CD8-positive, alpha-beta memory T cell (primary cell): ENCODE measurements at places on chromosomes 12 and 14.

GRCh38 chr14:37819155-37820015 is 224.0 kb downstream of the TTC6 start:
- DNase-seq = no peak

DNA sequence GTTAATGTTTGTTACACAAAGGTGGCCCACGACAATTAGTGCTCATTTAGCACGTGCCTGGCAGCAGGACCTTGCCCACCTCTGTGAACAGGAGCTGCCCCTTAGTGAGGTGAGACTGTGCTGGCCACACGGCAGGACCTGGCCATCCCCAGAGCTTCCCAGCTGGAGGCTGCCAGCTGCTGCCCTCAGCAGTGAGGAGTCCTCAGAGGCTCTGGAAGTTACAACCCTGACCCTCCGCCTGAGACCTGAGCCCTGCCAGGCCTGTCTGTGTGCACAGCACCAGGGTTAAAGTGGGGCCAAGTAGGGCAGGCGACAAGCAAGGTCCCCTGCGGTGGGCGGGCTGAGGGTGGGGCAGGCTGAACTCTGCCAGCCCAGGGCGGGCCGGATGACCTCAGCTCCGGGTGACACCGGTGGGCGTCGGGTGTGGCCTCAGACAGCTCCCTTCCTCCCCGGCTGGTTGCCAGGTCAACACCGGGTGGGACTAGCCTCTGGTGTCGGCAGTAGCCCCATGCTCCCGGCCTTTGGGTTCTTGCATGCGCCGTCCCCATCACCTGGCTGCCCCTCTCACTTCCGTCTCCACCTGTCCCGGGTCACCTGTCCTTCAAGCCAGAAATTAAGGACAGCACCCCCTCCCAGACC is 9.2 kb upstream of the LBHD2 start:
- DNase-seq = peak; percentile 48

- DNase-seq = no peak
Measured at GRCh38 chr14:44180975-44181374, 326.1 kb downstream of the FSCB start.

DNA sequence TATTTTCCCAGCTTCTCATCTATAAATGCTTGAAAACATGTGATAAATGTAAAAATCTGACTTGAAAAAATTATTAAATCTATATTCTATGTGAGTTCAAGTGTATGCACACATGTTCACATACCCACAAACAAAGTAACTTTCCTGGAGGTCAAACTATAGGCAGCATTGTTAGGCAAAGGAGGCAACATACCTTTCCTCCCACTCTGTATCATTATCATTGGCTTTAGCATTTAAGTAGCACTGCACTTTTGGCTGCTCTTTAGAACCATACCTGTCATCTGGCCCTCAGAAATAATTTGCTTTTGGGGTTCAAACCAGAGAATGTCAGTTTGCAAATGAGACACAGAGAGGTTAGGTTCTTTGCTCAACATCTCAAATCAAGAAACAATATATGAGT is 102.4 kb upstream of the CCDC196 start:
- no peak for DNase-seq

DNA sequence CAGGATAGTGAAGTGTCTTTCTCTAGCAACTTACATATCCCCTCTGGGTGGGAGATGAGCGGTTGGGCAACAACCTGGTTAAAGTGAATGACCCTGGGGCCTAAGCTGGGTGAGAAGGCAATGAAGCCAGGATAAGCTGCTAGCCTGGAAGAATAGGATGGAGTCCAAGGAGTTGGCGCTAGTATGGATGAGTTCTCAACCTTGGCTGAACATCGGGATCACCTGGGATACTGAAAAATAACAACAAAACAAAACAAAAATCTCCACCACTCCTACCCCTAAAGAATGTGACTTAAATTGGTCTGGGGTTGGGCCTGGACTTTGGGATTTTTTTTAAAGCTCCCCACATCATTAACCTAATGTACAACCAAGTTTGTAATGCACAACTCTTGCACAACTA is 4.8 kb upstream of the RPS6KA5 start:
- DNase-seq = no peak
